Uterine smooth muscle cell (primary cell): ENCODE measurements at places on chromosomes 11 and 22. TPM values are rescaled to one million over a fixed set of nuclear protein-coding genes. Genes with fewer than 3 reads are reported as not detected.

The CLCF1 gene
- total RNA-seq, result 2.8 and 3.9 TPM in 2 replicates

The P2RX3 gene
- not detected in 2 replicates for total RNA-seq

The MMP1 gene
- total RNA-seq, result 221 and 608 TPM in 2 replicates

The PATE4 gene
- total RNA-seq, result not detected in 2 replicates

The OR56B1 gene
- total RNA-seq, result not detected in 2 replicates

The LMO2 gene
- 0.22 TPM in 1 of 2 replicates, not detected in the other for total RNA-seq

The GAS2L1 gene
- total RNA-seq, result 8.7 and 12.6 TPM in 2 replicates

The CRACR2B gene
- total RNA-seq, result 1.00 and 1.9 TPM in 2 replicates

The GUCY1A2 gene
- 0.66 and 1.7 TPM in 2 replicates for total RNA-seq

The LINC01488 gene
- total RNA-seq, result not detected in 2 replicates

The GRM5 gene
- under 0.01 and 0.11 TPM in 2 replicates for total RNA-seq

The PHOX2A gene
- total RNA-seq, result not detected in 2 replicates

The KCTD14 gene
- total RNA-seq, result 0.62 and 1.00 TPM in 2 replicates

The SCGB1C1 gene
- total RNA-seq, result not detected in 2 replicates

The HORMAD2 gene
- not detected in 2 replicates for total RNA-seq

The C11orf54 gene
- total RNA-seq, result 11.1 and 19.6 TPM in 2 replicates

The TBX10 gene
- not detected in 2 replicates for total RNA-seq

The ANO1 gene
- total RNA-seq, result not detected in 2 replicates

The TREH gene
- total RNA-seq, result under 0.01 TPM in 1 of 2 replicates, not detected in the other

The RAB36 gene
- 4.8 and 5.6 TPM in 2 replicates for total RNA-seq

The TBC1D10A gene
- 15.5 and 16.0 TPM in 2 replicates for total RNA-seq

The TSSK2 gene
- not detected in 2 replicates for total RNA-seq

The SOX6 gene
- 0.62 and 0.89 TPM in 2 replicates for total RNA-seq

The RPS6KA4 gene
- 39.7 and 58.7 TPM in 2 replicates for total RNA-seq

The TBC1D22A gene
- 12.5 and 15.6 TPM in 2 replicates for total RNA-seq

The SMPD1 gene
- 28.7 and 39.2 TPM in 2 replicates for total RNA-seq

The TSGA10IP gene
- 0.11 and 0.37 TPM in 2 replicates for total RNA-seq

The IL18 gene
- 2.0 and 2.3 TPM in 2 replicates for total RNA-seq

The SERPIND1 gene
- total RNA-seq, result not detected in 2 replicates

The CHRNA10 gene
- total RNA-seq, result 0.66 and 0.75 TPM in 2 replicates

The CECR2 gene
- 0.11 and 0.37 TPM in 2 replicates for total RNA-seq

The C11orf91 gene
- total RNA-seq, result not detected in 2 replicates

The CD3G gene
- total RNA-seq, result 0.12 TPM in 1 of 2 replicates, not detected in the other
